ENCODE measurements at places on chromosomes 6 and 20. TPM values are rescaled to one million over a fixed set of nuclear protein-coding genes. Genes with fewer than 3 reads are reported as not detected.

PAK5 gene
- total RNA-seq, result 0.33 TPM

DCDC2 gene
- not detected for total RNA-seq

ADGRF4 gene
- total RNA-seq, result not detected

KCNK5 gene
- 1.2 TPM for total RNA-seq

Measured in aorta (tissue), 5 donors.